ENCODE measurements at places on chromosomes 13 and 19.

- no peak for ATAC-seq
Observed at GRCh38 chr13:59690857-59691500, 472.7 kb downstream of the DIAPH3 start.

GRCh38 chr13:104757712-104758111 is 1691.5 kb upstream of the SLC10A2 start:
- ATAC-seq: no peak

- ATAC-seq: no peak
Observed at GRCh38 chr19:46448601-46449000, 19.9 kb upstream of the PNMA8C start.

- no peak for ATAC-seq
Observed at GRCh38 chr19:27964185-27964584, 1248.8 kb downstream of the UQCRFS1 start.

DNA sequence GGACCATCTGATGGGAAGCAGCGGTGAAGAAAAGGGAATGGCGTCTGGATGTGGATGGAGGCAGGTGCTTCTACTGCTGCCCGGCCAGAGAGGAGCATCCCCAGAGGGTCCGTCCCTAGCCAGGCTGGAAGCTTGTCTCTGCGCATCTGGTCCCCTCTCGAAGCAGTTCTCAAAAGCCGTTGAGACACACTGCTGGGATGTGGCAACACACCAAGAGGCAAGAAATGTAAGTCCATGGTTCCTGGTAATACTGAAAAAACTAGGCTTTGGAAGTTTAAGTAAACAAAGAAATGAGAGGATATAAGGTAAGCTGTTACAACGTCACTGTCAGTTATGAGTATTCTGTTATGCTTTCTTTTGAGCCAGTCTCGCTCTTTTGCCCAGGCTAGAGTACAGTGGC is 15.1 kb upstream of the FFAR2 start:
- ATAC-seq: no peak

DNA sequence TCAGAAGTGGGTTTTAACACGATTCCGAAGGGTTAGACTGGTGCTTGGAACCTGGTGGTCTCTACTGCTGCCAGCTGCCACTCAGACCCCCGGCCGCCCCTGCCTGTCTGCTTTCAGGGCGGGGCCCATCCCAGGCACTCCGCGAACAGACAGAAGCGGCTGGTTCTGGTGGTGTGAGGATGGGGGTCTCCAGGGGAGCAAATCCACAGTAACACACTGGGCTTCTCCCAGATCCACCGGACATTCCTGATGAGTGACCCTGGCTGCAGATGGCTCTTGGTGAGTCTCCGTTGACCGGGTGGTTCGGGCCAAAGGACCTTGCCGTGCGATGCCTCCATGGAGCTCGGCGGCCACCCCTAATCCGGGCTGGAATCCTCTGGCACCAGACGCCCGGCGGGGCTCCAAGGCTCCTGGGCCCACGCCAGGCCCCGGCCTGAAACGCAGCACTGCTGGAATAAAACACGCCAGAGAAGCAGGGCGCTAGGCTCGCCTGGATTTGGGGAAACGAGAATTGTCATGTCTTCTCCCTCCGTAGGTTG is 2.1 kb upstream of the PTBP1 start:
- ATAC-seq: no peak

DNA sequence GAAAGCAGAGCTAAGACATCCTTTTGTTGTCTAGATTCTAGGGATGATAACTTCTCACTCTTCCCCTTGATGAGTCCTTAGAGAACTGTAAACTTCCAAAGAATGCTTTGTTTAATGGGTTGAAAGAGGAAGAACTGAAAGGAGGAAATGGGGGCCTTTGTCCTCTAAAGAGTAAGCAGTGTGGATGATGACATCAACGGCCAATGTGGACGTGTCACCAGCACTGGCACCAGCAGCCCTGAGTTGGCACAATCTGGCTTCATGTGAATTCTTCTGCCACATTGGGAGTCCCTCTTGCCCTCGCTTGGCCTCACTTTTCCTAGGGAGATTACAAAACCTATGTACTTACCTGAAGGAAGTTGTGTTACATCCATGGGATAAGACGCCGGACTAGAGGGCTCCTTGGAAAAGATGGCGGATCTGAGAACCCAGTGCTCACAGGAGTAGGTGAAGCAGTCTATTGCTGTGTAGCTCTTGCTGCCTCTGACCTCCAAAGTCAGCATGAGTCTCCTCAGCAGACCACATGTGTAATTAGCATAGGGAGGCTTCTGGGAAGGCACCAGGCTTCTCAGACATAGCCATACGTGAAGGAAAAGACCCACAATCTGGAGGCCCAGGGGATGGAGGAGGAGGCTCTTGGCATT is 62.8 kb downstream of the RGCC start:
- no peak for ATAC-seq

DNA sequence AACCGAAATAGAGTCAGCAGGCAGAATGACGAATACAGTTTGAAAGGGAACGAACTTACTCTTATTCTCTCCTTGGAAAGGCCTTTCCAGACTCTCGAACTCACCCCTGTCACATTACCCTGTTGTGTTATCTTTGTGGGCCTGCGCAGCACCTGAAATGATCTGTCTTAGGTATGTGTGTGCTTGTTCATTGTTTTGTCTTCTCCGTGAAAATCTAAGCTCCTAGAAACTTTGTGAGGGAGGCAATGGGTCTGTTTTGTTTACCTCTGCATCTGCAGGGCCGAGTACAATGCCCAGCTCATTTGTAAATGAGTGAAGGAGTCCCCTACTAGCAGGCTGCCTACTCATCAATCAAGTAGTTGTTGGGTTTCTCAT is 19.6 kb downstream of the HMGB1 start:
- no peak for ATAC-seq

DNA sequence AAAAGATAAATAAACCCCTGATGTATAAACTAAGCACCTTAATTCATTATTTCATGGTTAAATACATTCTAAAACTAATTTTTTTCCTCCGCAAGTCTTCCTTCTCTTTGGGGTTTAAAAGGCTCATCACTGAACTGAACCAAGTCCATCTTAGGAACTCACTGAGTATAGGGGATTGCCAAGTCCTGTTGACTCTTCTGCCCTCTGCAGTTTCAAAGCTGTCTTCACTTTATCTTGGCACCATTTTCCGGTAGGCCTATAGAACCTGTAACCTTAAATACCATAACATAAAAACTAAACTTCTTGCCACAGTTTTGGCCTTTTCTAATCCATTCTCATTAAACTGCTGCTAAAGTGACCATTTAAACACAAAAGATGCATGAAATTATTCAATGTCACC is 66.5 kb upstream of the USPL1 start:
- ATAC-seq: peak; percentile 62

DNA sequence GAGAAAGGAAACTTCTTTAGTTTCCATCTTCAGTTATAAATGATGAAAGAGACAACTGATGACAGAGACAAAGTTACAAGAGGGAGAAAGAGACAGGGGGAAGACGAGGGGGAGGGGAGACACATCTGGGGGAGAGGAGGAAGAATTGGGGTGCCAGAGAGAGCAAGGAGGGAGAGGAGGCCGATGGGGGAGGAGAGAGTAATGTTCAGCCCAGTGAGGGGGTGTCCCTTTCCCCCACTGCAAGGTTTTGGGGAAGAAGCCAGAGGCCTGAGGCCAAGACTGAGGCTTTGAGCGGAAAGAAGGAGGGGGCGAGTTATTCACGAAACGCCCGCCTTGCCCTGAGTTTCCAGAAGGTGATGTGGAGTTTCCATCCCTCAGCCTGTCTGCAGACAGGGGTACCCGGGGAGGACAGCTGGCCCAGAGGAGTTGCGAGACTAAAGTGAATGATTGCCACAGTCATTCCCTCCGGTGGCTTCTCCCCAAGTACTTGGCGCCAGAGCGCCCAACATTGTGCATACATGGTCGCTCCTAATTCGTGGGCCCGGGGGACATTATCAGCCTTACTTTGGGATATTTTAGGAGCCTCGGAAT is 558 bp upstream of the PPAN start:
- ATAC-seq: peak; percentile 54

GRCh38 chr13:86792153-86792651 is 879.0 kb upstream of the SLITRK5 start:
- ATAC-seq: no peak
